ENCODE measurements at places on chromosomes 4 and X.

DNA sequence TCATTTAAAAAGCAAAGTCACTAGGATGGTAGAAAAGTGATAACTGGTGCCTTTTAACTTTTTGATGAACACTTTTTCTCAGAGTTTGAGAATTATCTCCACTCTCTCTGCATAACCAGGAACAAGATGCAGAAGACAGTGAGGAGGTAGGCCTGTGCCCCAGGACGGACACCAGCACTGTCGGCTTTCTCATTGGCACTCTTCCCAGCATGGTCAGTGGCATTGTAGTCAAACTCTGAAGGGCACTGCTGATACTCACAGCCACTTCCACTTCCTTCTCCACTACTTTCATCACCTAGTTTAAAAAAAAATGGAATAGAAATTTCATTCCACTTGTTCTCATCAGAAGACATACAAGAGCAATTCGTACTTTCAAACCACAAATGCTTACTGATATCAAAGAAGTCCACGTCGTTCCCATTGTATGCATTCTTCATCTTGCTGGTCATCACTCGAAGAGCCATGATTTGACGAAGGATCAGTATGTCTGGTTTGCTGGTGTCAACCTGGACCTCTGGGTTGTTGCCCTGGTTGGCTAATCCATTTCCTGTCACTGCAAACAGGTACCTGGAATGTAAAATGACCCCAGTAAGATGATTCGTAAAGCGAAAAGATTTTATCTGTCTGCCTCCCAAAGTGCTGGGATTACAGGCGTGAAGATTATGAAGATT, 84.8 kb upstream of the TFDP3 start:
- DNase-seq = peak; percentile 62

GRCh38 chr4:10460313-10461047, 3.3 kb upstream of the ZNF518B start:
- no peak for DNase-seq

GRCh38 chrX:724256-724655, 93.7 kb downstream of the SHOX start:
- DNase-seq = no peak

DNA sequence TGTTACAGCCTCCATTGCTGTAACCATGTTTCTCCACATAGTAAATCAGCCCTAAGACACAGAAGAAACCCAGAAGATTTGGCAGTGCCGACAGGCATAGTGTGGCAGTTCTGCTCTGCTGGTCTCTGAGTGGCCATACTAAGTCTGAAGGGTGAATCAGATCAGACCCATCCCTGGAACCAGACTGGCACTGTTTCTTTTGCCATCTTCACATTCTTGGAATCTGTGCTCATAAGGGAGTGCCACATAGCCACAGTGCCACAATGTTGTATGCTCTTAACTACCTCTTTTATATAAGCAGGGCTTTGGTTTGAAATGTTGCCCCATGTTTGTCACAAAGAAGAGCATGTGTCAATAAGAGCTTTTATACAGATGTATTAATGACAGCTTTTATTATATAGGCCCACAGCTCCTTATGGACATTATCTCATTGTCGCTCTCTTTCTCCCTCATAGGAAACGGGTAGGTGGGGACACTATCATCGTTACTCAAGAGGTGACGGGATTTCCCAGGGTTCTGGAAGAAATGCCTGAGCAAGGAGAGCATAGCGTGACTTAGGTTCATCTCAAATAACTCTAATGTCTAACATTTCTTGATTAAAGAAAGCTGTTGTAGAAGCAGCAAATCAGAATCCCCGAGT, 128.2 kb downstream of the CBR4 start:
- no peak for DNase-seq

DNA sequence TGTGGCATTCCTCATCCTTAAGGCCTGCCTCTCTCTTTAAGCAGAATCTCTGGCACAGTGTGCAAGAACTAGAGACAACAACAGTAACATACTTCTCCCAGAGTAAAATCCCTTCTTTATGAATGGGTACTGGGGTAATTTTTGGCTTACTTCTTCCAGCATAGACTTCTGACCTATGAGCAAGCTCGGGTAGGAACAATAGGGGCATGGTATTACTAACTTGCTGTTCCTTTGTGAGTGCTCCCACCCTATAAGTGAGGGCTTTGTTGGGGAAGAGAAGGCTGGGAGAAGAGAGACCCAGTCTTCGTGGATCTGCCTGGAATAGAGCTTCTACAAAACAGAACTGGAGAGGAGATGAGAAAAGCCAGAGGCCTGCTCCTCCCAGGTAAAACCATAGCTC, 30.2 kb downstream of the CLDN2 start:
- DNase-seq = no peak

DNA sequence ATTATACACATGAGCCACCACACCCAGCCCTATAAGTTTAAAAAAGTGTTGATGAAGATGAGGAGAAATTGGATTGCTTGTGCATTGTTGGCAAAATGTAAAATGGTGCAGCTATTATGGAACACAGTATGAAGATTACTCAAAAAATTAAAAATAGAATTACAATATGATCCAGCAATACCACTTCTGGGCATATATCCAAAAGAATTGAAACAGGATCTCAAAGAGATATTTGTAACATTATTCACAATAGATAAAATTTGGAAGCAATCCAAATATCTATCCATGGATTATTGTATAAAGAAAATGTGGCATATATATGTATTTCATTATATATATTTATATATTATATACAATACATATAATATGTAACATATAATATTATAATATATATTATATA, 515.6 kb upstream of the GNPDA2 start:
- DNase-seq = peak; percentile 68

DNA sequence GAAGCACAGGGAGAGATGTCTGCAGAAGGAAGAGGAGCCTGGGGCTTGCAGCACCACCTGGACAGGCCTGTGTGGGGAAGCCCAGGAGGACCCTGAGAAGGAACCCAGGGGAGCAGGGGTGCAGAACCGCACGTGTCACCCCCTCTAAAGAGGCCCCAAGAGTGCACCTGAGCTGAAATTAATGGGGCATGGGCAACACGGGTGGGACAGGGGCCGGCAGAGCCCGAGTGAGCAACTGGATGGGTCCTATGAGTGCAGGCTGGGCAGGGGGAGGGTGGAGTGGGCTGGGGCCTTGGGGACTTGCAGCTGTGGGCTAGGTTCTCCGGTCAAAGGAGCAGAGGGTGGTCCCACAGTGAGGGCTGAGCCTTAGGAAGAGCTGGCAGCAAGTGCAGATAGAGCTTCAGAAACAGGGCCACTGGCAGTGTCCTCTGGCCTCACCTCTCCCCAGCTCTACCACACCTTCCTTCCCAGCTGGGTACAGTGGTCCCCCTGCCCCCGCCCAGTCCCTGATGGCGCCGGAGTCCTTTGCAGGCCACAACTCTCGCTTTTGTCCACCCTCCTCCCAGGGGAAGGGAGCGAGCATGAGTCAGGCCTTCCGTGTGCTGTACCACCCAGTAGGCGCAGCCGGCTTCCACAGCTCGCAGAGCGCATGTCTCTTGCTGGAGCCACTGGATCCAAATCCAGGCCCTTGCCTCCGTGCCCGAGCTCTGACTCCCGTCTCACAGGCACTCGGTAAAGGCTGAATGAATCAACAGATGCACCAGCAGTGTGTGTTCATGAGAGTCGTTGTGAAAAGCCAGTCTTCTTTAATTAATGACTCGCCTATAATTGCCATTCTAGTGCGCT, 131.6 kb downstream of the HMX1 start:
- no peak for DNase-seq
